ENCODE measurements at places on chromosomes 5 and 9. TPM values are rescaled to one million over a fixed set of nuclear protein-coding genes. Genes with fewer than 3 reads are reported as not detected.

Gene HTR1A
- total RNA-seq, result 0.35 TPM

Gene CDKN2B
- 27.5 TPM for total RNA-seq

Gene DOK3
- total RNA-seq, result 13.6 TPM

Gene FOXD4L6
- 0.10 TPM for total RNA-seq

Gene GDF9
- 0.15 TPM for total RNA-seq

Gene SNAPC4
- 15.5 TPM for total RNA-seq

Gene IL4
- not detected for total RNA-seq

Gene HSPB3
- total RNA-seq, result not detected

Gene SKP2
- 15.1 TPM for total RNA-seq
